ENCODE measurements at places on chromosomes 11 and 22.

DNA sequence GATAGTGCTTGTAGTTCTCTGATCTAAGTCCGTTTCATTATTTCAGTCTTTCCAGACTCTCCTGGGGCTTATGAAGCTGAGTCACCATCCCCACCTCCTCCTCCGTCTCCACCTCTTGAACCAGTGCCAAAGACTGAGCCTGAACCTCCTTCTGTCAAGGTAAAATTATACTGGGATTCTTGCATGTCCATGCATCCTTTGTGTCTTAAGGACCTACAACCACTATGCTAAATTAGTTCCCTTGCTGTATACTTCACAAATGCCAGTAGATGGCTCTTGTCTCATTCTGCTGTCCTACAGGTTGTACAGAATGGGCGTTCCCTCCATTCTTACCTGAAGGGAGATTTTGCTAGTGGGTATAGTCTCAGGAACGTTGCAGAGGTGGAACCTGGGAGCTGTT is 42.2 kb downstream of the POLD3 start:
- DNase-seq = no peak

DNA sequence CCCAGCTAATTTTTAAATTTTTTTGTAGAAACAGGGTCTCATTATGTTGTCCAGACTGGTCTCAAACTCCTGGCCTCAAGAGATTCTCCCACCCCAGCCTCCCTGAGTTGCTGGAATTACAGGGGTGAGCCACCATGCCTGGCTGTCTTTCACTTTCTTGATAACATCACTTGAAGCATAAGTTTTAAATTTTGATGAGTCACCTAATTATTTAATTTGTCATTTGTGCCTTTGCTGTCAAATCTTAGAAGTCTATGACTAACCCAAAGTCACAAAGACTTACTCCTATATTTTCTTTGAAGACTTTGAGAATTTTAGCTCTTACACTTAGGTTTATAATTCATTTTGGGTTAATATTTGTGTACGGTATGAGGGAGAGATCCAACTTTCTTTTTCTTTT is 14.5 kb upstream of the MSANTD2 start:
- no peak for DNase-seq

- no peak for DNase-seq
Observed at GRCh38 chr11:21109341-21109740, 440.0 kb downstream of the NELL1 start.

DNA sequence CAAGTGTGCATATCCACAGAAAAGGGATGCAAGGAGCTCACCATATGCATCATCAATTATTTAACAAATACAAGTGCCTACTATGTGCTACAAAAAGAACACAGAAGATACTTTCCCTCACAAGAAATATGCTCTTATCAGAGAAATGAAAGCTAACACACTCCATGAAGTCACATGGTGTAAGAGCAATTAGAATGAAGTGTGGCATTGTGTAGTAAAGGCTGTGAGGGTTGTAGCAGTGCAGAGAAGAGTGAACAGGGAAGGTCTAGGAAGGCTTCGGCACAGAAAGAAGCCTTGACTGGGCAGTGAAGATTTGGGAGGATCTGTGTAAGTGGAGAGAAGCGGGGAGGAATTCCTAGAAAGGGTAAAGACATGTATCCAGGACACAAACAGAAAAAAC is 22.5 kb downstream of the PPP2R1B start:
- no peak for DNase-seq

- no peak for DNase-seq
Observed at GRCh38 chr22:39988386-39989114, 6.2 kb upstream of the FAM83F start.

DNA sequence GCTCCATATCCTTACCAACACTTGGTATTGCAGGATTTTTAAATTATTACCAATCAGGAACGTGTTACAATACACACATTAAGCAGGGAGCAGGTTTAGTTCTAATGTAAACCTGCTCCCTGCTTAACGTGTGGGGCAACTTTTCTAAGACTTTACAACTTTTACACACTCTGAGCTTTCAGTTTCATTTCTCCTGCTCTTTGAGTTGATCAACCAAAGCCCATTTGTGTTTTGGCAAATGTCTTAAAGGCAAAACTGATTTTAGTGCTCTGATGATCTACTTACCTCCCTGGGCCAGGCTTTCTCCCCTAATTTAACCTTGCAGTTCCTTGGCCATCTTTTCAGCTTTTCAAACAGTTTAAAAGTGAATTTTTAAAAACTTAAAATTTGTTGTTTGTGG is 70.9 kb downstream of the ZBTB44 start:
- DNase-seq = no peak

DNA sequence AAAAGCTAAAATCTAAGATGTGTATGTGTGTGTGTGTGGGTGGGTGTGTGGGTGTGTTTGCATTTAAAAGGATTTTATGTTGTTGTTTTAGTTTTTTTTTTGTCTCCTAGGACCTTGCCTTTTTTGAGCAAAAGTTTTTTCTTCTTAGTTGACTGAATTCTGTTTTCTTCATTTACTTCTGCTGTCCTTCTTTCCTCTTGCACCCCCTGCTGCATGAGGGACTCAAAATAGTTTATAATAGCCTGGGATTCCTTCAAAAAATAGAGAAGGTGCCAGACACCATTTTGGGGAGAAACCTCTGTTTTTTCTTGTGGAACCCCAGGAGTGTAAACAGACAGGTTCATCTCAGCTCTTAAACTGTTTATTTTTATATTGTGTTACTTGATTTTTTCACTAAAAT is 817.7 kb downstream of the TBC1D22A start:
- DNase-seq = no peak

- DNase-seq = no peak
Observed at GRCh38 chr22:45867906-45868555, 108.9 kb downstream of the WNT7B start.

DNA sequence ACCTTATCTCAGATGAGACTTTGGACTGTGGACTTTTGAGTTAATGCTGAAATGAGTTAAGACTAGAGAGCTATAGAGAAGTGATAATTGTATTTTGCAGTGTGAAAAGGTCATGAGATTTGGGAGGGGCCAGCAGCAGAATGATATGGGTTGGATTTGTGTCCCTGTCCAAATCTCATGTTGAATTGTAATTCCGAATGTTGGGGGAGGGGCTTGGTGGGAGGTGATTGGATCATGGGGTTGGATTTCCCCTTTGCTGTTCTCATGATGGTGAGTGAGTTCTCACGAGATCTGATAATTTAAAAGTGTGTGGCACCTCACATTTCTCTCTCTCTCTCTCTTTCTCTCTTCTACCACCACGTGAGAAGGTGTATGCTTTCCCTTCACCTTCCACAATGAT is 777.8 kb upstream of the LUZP2 start:
- no peak for DNase-seq

DNA sequence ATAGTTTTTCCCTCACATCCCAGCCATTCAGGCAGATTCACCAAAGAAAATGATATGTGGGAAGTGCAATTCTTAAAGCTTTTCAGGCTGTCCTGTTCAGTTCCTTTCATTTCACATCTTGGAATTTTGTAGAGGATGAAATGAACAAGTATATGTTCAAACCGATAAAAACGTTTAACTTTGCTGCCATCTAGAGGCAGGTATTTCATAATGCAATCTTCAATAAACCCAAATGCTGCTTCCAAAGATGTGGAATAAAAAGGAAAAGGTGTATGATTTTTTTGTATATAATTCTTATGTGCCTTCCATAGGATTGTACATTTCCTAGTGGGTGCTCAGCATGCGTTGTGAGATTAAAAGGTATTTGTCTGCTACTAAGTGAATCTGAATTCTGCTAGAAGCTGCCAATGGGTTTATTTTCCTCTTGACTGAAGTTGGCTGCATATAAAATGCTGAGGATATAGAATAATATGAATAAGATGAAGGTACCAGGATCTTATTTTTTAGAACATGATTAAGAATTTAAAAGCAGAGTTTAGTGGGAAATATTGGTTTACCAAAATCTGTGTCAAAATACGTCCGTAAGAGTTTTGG is 199.3 kb downstream of the PGR start:
- no peak for DNase-seq

- DNase-seq = no peak
Observed at GRCh38 chr11:88178191-88178590, 2.9 kb upstream of the RAB38 start.

DNA sequence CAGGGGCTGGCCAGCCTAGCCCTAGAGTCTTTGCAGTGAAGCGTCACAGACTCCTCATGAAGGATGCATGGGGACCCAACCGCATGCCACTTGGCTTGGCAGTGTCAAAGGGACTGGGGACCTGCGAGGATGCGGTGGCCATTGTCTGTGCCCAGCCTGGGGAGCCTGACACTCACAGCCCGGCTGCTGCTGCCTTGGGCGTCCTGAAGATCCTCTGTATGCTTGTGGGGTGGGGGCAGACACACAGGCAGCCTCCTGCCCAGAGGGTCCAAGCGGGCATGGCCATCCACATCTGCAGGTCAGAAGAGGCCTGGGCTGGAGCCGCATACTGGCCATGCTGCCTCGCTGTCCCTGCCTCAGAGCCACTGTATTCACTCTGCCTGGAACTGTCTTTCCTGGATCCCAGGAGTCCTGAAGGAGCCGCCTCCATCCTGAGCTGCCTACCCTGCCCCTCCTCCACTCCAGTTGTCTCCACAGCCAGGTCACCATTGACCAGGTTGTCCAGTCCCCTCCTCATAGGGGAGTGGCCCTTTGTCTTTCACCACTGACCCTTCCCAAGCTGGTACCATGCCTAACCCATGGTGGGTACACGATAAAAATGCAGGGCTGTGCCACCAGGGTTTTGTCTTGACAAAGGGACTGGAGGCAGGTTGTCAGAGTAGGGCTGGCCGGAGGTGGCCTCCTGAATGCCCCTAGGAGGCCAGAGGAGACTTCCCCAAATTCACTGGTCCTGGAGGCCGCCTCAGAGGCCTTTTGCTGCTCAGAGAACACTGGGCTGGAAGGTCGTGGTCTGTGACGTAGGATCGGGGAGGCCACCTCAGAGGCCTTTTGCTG is 107.0 kb downstream of the KCNQ1OT1 start:
- DNase-seq = no peak

DNA sequence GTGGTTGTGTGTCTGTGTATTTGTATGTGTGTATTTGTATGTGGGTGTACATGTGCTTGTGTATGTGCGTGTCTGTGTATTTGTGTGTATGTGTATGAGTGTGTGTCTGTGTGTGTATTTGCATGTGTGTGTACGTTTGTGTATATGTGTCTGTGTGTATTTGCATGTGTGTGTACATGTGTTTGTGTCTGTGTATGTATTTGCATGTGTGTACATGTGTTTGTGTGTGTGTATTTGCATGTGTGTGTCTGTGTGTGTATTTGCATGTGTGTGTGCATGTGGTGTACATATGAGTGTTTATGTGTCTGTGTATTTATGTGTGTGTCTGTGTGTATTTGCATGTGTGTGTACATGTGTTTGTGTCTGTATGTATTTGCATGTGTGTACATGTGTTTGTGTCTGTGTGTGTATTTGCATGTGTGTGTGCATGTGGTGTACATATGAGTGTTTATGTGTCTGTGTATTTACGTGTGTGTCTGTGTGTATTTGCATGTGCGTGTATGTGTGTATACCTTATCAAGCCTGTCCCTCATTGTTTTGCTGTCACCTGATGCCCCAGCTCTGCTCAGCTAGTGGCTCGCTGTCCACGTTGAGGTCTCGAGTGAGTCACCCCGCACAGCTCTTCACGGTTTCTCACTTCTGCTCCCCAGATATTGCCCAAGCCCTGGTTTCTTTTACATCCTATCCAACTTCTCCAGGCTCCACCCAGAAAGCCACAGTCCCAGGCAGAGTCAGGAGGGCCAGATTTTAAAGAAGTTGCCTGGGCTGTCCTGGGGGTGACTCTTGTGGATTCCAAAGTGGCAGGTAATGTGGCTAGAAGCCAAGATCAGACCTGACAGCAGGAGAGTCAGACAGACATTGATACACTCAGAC is 15.2 kb downstream of the MB start:
- DNase-seq = no peak

GRCh38 chr11:37409124-37409523 is 811.1 kb upstream of the RAG2 start:
- no peak for DNase-seq

GRCh38 chr11:30483056-30483455 is 103.1 kb downstream of the MPPED2 start:
- DNase-seq = no peak

GRCh38 chr11:32426192-32426591 is 9.1 kb downstream of the WT1 start:
- DNase-seq = no peak

DNA sequence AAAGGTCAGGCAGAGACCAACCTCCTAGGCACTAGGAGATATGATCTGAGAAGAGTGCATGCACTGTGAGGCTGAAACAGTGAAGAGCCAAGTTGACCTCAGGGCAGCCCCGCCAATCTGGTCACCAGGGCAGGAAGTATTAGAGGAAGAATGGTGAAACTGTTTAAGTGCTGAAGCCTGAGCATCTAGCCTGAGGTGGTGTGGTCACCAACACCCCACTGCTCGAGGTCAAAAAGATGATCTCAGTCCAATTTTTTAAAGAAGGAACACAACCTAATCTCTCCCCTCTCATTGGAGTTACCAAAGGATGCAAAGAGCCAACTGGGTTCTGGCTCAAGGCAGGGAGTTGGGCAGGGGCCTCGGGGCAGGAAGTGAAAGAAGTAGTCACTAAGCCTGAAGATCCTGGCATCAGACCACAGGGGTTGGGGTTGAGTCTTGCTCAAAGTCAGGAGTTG is 4.0 kb downstream of the APBB1 start:
- DNase-seq = peak; percentile 47

DNA sequence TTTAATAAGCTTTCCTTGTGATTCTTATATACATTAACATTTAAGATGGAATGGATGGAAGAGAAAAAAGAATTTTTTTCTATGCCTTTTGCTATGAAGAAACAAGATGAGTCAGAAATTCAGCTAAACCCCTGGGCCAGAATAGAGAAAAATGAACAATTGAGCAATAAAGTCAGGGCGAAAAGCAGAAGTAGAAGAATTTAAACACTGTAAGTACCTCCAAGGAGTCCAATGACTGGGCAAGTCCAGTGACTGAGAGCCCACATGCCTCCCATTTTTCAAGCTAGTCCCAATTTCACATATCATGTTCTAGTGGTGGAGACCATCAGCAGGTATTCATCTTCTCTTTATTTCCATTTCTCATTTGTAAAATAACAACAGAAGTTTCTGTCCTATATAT is 18.6 kb upstream of the APLP2 start:
- no peak for DNase-seq

- DNase-seq = no peak
Observed at GRCh38 chr11:16059332-16059731, 297.0 kb downstream of the SOX6 start.

DNA sequence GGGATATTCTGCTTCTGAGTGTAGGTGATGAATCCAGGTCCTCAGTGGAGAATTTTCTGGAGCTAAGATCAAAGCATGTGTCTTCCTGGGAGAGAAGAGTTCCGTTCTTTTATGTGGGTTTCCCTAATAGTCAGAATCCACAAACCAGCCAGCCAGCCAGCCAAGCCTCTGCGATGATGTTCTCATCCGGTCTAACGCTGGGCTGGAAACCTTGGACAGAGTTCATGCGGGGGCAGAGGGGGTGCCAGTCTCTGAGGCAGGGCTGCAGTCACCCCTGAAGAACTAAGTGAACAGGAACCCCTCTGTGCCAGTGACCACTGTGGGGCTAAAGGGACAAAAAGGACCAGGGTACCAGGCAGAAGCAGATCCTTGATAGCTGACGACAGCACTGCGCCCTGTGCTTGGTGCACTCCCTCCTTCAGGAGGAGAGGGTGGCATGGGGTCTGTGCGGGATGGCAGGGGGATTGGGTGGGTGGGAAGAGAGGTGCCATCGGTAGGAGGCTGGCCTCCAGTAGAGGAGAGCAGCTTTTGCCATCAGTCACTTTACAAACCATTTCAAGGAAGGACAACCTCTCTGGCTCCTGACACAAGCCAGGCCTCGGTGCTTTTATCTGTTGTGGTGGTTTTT is 27.1 kb downstream of the ADAMTS15 start:
- DNase-seq = no peak

- no peak for DNase-seq
Observed at GRCh38 chr11:76695771-76696170, 25.2 kb upstream of the LRRC32 start.
